NCI-H1694 (cell line): ENCODE measurements at places on chromosomes 3 and 15.

DNA sequence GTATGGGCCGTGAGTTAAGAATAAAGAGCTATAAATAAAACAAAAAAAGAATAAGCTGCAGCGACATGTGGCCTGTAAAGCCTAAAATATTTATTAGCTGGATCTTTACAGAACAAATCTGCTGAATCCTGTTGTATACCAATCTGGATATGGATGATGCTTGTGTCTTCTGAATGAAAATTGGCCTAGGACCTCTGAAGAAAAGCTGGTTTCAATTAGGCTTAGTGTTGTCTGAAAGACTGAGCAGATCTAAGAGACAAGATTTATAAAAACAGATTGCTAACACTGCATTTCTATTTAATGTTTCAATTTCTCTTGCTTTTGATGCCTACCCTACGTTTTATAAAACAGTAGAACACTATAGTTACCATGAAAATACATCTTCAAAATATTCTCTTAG lies 57.9 kb downstream of the ST3GAL6 start:
- no peak for DNase-seq

DNA sequence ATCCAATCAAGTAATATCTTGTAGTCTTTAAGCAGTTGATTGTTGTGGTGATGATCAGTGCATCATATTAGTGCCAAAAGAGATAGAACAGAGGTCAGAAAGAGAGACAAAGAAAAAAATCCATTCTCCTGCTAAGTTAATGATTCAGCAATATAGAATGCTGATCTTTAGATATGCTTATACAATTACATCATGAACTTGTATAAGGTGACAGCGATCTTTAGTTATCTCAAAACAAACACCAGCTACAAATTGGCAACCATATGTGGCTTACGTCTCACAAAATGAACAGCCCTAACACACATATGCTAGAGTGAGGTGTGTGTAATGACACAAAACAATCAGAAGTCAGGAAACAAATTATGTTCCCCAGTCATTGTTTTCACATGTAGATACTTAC lies 12.5 kb downstream of the LSAMP start:
- no peak for DNase-seq

DNA sequence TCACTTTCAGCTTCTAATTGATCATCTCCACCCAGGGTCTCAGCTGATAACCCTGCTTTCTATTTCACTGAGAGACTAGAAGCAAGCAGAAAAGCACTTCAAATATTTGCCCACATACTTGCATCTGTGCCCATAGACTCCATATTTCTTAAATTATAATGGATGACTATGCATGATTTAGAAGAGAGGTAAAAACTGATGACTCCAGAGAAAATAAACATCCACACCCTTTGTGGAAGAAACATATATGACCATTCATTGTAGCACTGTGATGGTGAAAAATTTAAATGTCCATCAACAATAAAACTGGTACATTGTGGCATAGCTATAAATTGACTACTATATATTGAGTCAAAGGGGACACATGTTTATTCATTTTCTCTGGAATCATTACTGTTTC lies 7.1 kb upstream of the IGF2BP2 start:
- DNase-seq: no peak

DNA sequence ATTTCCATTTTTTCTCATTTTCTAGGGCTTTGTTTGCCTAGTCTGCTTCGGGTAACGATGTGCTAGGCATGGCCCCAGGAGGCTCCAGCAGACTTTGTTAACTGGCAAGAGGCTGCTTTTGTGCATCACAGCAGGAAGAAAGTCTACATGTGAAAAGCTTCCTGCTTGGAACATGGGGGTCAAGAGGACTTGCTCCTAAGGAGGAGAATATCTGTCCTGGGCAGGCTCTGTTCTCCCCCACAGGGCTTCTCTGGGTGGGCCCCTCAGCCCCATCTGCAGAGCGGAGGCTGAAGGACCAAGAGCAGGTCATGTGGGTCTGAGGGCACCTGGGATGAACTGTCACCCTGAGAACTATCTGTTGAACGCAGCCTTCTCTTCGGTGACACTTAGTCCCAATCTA lies 94.7 kb downstream of the CCNL1 start:
- no peak for DNase-seq

GRCh38 chr3:14425581-14426304 lies 23.3 kb downstream of the SLC6A6 start:
- DNase-seq: no peak

GRCh38 chr15:97168704-97169475 lies 791.6 kb upstream of the ARRDC4 start:
- no peak for DNase-seq

- DNase-seq: no peak
Observed at GRCh38 chr3:149777414-149778214, 14.7 kb downstream of the ANKUB1 start.

- DNase-seq: no peak
Observed at GRCh38 chr3:131036200-131036816, 9.6 kb downstream of the NEK11 start.
